ENCODE measurements at places on chromosomes 13 and 19.

DNA sequence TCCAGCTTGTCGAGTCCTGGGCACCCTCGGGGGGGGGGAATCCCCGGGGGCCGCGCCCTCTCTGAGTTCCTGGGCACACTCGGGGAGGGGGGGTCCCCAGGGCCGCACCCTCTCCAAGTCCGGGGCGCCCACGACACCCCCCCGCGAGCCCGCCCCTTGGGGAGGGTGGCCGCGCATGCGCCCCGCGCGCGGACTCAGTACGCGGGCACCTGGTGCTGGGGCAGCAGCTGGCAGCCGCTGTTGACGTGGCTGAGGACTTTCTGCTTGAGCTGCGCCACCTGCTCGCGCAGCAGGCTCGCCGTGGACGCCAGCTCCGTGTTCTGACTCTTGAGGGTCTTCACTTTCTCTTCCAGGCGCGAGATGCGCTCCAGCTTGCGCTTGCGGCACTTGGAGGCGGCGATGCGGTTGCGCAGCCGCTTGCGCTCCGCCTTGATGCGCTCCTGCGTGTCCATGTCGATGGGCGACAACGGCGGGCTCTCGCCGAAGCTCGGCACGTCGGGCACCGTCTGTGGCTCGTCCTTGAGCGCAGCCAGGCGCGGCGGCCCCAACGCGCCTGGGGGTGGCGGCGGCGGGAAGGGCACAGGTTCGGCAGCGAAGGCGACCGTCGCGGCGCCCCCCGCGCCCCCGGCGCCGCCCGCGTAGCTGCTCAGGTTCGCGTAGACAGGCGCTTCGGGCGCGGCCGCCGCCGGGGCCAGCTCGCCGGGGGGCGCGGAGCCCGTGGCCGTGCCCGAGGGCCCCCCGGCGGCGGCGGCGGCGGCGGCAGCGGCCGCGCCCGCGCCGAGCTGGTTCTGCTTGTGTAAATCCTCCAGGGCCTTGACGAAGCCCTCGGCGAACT lies 958 bp downstream of the JUND start:
- DNase-seq = peak; percentile 77

DNA sequence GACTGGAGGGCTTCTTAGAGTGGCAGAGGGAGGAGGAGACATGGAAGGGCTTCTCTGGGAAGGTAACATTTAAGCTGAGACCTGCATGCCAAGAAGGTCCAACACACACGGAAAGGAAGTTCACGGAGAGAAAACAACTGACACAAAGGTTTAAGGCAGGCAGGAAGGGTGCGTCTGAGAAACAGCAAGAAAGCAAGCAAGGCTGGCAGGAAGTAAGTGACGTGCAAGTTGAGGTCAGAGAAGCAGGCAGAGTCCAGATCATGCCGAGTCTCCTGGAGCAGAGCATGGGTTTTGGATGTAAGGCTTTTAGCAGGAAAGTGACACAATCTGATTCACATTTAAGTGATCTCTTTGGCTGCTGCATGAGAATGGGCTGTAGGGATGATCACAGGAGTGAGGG lies 60.5 kb downstream of the ATP7B start:
- no peak for DNase-seq

GRCh38 chr13:111897178-111897845 lies 169.6 kb upstream of the SOX1 start:
- no peak for DNase-seq

- no peak for DNase-seq
Observed at GRCh38 chr13:21717817-21718216, 46.9 kb downstream of the FGF9 start.

DNA sequence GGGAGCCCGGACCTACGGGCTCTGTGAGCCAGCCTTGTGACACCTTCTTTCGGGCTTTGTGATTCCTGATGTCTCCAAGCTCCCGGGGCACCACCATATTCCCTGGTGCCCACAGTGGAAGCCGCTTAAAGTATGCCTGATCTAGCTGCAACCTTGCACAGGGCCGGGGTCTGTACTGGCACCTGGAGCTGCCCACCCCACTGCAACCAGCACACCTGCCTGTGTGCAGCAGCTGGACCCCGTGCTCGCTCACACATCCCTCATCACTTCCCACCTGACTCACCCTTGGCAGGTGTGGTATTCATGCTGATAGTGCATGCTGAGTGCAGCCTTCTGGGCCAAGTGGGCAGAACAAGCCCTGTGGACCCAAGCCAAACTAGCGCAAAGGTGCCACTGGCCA lies 1981.1 kb upstream of the PCDH20 start:
- DNase-seq = no peak

- peak; percentile 54 for DNase-seq
Observed at GRCh38 chr13:48233046-48233888, at the start of gene ITM2B. Gene ITM2B, plus strand, starts transcription at chr13:48233206. Its CDS starts 155 bp downstream, at chr13:48233361.

- DNase-seq = peak; percentile 63
Observed at GRCh38 chr19:8578642-8579265, 1.5 kb upstream of the MYO1F start.

DNA sequence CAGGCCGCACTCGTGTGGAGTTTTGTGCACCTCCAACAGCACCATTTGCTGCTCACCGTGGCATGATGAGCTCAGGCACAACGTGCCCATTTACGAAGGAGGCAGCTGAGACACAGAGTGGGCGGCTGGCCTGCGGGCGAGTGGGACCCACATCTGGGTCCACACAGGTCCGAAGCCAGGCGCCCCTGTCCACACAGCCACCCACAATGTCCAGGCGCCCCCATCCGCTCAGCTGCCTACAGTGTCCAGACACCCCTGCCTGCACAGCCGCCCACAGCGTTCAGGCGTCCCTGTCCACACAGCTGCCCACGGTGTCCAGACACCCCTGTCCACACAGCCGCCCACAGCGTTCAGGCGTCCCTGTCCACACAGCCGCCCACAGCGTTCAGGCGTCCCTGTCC lies 42.5 kb upstream of the F7 start:
- DNase-seq = no peak

Measured in GM12892 (cell line).